ENCODE measurements at places on chromosomes 4 and X. TPM values are rescaled to one million over a fixed set of nuclear protein-coding genes. Genes with fewer than 3 reads are reported as not detected.

Gene ODAPH
- total RNA-seq = not detected

DNA sequence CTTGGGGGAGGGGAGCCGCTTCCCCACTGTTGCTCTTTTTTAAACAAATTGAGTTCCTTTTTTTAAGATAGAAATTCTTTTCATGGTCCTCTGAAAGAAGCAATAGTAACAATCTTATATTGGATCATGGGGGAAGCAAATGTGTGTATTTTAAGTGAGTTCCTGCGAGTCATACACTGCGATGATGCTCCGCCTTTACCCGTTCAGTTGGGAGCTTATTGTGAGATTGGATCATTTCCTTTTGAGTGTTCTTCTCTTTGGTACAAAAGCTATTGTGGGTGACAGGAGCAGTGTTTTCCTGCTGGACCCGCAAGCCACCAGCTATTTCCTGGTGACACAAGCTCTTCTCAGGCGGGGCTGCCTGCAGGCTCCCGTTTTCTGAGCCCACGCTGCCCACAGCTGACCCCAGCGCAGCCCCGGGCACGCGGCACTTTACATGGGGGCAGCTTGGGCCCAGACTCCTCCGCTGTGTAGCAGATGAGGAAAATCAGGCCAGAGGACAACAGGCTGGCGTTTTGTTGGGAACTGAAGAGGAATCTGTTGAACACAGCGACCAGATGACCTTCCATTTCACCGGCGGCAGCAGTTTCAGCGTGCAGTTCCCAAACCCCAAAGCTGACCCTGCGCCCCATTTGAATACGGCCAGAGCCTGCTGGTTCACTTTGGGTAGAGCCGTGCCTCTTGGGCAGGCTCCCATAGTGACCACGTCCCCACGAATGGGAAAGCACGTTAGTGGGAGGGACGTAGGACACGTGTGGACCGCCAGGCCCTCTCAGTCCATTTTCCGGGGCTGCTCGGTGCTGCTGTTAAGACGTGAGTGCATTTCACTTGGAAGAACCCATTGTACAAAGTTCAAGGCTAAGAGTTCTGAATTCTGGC, 12.2 kb downstream of the TADA2B start:
- H3K27ac ChIP-seq = no peak overlapping the region
- DNase-seq = no peak
- H3K4me3 ChIP-seq = no peak overlapping the region
- peaks cover 10% of the 10 kb centered on the region for H3K36me3 ChIP-seq

Gene SSX2B
- not detected for total RNA-seq

GRCh38 chr4:180695851-180696250, 1547.4 kb upstream of the TENM3 start:
- no peak overlapping the region for H3K4me3 ChIP-seq
- peaks cover 14% of the 10 kb centered on the region for H3K4me1 ChIP-seq
- no peaks in the 10 kb centered on the region for H3K36me3 ChIP-seq
- peak overlapping the region; percentile 36 for H3K27ac ChIP-seq
- H3K27me3 ChIP-seq = no peaks in the 10 kb centered on the region

Gene TCP11X2
- not detected for total RNA-seq

- H3K36me3 ChIP-seq = peaks cover 3% of the 10 kb centered on the region
- H3K27me3 ChIP-seq = peaks cover 3% of the 10 kb centered on the region
- H3K4me3 ChIP-seq = no peak overlapping the region
- no peak for DNase-seq
These were observed 177.1 kb downstream of the BMPR1B start for GRCh38 chr4:94934864-94935263.

Gene P2RY10
- not detected for total RNA-seq

DNA sequence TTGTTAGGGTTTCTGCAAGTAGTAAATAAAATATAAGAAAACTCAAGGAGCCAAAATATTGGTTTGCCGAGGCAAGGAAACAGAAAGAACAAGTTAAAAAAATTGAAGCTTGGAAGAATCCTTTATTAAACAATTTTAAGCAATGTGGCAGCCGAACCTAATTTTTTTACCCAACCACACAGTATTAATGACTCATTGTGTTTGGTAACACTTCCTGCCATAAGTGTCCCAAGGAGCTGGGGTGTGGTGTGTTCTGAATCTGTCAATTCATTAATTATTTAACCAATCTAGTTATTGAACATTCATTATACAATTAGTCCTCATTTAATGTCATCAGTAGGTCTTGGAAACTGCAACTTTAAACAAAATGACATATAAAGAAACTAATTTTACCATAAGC, 19.3 kb upstream of the CPE start:
- H3K36me3 ChIP-seq = no peaks in the 10 kb centered on the region
- H3K27me3 ChIP-seq = peaks cover 4% of the 10 kb centered on the region
- no peak overlapping the region for H3K4me3 ChIP-seq
- H3K27ac ChIP-seq = no peak overlapping the region
- peaks cover 12% of the 10 kb centered on the region for H3K4me1 ChIP-seq
- DNase-seq = no peak

- no peaks in the 10 kb centered on the region for H3K4me1 ChIP-seq
- H3K36me3 ChIP-seq = no peaks in the 10 kb centered on the region
- no peaks in the 10 kb centered on the region for H3K27me3 ChIP-seq
- no peak overlapping the region for H3K27ac ChIP-seq
- DNase-seq = no peak
These were observed 117.7 kb upstream of the SLC6A14 start for GRCh38 chrX:116318672-116319071.

Gene MAGIX
- 7.0 TPM for total RNA-seq

- no peak overlapping the region for H3K4me3 ChIP-seq
- no peak overlapping the region for H3K27ac ChIP-seq
These were observed 98.0 kb downstream of the PAPSS1 start for GRCh38 chr4:107622006-107622405.

- no peaks in the 10 kb centered on the region for H3K4me1 ChIP-seq
- no peak overlapping the region for H3K27ac ChIP-seq
- no peaks in the 10 kb centered on the region for H3K27me3 ChIP-seq
- peaks cover 9% of the 10 kb centered on the region for H3K36me3 ChIP-seq
- H3K4me3 ChIP-seq = no peak overlapping the region
- no peak for DNase-seq
These were observed 113.5 kb downstream of the RAP1GDS1 start for GRCh38 chr4:98374643-98375042.

GRCh38 chr4:40434126-40434687, 99.1 kb downstream of the CHRNA9 start:
- no peak overlapping the region for H3K4me3 ChIP-seq
- H3K36me3 ChIP-seq = peaks cover 33% of the 10 kb centered on the region
- H3K4me1 ChIP-seq = no peaks in the 10 kb centered on the region
- no peak overlapping the region for H3K27ac ChIP-seq

DNA sequence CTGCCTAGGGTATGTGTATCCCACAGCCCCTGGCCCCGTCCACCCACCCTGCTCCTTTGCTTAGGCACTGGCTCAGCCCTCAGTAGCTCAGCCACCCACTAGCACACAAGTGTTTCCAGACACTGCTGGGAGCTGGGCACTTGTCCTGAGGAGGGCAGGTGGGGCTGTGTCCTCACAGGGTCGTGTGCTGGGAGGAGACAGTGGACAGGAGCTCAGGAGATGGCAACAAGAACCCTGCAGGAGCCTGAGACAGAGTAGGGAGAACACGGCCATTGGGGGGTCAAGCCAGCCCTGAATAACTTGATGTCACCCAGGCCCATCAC, 5.5 kb upstream of the CPLX1 start:
- H3K4me1 ChIP-seq = no peaks in the 10 kb centered on the region
- H3K27ac ChIP-seq = no peak overlapping the region
- DNase-seq = no peak
- H3K27me3 ChIP-seq = peaks cover 21% of the 10 kb centered on the region

Data from type B pancreatic cell (in vitro differentiated cells).